ENCODE measurements at places on chromosomes 13 and 19.

DNA sequence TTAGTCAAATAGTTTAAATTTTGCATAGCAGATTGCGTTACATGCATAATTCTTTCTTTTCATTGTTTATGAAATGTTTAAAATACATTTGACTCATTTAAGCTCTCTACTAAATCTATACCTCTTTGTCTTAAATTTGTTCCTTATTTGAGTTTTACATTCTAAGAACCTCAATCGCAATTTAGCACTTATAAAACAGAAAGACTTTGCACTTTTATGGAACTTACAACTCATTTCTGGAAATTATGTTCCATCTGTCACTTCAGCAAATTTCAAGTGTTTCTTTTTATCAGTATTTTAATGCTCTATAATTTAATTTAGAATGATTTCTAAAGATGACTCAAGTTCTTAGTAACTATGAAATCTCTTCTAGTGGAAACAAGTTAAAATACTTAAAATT, 1505.8 kb upstream of the SPRY2 start:
- no peak for DNase-seq

DNA sequence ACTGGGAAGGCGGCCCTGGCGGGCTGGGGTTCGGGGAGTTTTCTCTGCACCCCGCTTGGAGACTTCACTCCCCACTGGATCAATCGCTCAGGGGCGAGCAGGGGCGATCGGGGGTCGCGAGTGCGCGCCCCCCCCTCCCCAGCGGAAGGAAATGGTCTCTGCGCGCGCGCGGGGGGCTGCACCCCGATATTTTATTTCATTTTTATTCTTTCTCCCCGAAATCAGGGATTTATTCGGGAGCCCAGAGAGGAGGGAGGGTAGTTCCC, 421 bp downstream of the ARID3A start:
- no peak for DNase-seq

- no peak for DNase-seq
Observed at GRCh38 chr13:73618275-73618865, 515.8 kb downstream of the KLF12 start.

GRCh38 chr19:35265126-35265899, 3.4 kb upstream of the USF2 start:
- peak; percentile 79 for DNase-seq

- DNase-seq, result no peak
Observed at GRCh38 chr19:7561325-7561724, 25.8 kb downstream of the PNPLA6 start.

DNA sequence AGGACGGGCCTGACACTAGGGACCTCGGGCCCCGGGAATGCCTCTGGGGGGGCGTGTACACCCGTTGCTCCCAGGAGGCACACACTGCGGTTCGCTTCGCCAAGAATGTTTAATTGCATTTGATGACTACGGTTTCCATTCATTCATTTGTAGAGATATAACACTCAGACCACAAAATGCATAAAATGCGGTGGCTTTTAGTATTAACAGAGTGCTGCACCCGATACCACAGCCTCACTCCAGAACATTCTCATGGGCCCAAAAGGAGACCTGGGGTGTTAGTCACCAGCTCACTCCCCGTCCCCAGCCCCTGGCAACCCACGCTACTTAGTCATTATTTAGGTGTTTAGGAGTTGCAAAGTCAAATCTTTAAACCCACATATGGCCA, 21.8 kb downstream of the HCN2 start:
- DNase-seq, result no peak

DNA sequence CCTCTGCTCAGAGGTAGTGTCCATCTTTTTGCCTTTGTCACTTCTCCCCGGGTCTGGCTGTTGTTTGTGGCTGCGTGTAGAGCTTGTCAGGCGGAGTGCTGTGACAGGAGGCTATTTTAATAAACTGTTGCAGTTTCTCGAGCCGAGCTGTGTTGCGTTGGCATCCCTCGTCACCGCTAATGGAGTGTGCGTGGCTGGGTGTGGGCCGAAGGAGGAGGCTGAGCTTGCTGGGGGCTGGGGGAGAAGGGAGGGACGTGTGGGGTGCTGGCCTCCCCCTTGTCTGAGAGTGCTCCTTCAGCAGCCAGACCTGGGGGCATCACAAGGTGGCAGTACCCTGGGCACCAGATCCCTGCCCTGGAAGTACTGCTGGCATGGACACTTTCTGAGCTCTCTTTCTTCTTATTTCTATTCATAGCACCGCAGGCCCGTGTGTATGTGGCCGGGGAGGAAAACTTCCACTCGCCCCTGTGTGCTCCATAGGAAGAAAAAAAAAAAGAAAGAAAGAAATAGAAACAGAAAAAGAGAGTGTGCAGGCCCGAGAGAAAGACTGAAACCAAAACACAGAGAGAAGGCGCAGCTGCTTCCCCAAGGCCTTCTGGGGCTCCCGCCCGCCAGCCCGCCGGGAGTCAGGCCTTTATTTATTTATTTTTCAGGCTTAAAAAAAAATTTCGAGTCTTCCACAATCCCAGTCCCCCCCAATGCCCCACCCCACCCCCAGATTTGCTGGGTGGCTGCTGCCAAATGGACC, 27.0 kb downstream of the NFIX start:
- DNase-seq, result no peak

DNA sequence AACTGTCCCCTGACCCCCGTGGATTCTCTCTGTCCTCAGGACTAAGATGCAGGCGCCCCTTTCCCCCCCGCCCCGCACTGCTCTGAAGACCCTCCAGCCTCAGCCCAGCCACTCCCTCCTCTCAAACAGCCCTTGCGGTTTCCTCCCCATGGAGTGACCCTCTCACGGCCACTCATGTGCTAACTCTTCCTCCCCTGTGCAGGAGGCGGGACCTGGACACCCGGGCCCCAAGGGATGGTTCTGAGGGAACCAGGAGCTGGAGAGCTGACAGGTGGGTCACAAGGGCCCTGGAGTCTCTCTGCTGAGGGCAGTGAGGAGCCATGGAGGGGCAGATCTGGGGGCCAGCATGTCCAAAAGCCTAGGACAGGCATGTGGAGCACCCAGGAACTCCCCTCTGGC, 1.9 kb downstream of the ISOC2 start:
- no peak for DNase-seq

DNA sequence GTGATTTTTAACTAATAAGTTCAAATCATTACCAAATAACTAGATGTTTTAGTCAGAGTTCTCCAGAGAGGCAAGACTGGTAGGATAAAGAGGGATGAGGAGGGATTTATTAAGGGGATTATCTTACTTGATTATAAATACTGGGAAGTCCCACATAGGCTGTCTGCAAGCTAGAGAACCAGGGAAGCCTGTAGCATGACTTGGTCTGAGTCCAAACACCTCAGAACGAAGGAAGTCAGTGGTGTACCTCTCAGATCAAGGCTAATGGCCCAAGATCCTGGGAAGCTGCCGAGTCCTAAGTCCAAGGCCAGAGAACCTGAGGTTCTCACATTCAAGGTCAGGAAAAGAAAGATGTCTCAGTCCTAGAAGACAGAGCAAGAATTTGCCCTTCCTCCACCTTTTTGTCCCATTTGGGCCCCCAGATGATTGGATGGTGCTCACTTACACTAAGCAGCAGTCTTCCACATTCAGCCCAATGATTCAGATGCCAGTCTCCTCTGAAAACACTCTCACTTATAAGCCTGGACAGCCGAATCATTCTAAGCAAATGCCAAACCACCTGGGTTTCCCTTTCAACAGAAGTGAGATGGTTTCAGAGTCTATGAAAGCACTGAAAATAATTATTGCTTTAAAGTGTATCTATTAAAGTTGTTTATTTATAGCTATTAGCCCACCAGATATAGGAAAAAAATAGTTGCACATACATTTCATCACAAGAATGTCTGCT, 1599.2 kb downstream of the OLFM4 start:
- DNase-seq, result no peak

DNA sequence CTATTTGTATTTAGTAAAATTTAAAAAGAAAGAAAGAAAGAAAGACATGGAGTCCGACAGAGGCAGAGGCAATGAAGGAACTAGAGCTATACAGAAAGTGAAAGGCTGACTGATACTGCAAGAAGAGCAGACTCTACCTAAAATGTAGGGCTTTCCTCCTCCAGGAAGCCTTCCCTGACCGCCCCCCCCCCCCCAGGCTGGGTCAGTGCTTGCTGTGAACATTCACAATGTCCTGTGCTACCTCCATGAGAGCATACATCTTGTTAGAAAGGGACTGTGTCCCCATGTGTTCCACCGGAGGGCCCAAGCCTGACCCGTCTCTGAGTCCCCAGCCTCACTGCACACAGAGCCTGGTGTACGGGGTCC, 5.7 kb upstream of the CA11 start:
- no peak for DNase-seq

- DNase-seq, result no peak
Observed at GRCh38 chr13:30789166-30789862, 54.0 kb downstream of the ALOX5AP start.

GRCh38 chr13:36026531-36026930, 104.7 kb downstream of the DCLK1 start:
- DNase-seq, result no peak

GRCh38 chr19:38697641-38698071, 46.6 kb downstream of the CAPN12 start:
- no peak for DNase-seq

DNA sequence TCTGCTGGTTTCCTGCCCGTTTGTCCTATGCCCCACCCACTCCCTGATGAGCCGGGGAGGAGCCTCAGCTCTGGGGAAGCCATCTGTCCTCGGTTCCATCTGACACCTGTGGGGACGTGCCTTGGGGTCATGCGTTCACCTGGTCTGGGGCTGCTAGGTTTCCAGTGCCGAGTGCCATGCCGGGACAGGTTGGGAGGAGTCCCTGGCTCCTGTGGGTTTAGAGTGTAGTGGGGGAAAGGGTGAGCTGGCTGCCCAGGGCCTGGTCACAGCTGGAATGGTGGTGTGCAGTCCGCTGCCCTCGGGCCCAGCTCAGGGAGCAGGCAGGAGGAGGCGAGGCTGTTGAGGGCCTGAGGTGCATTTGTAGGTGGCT, 2.5 kb downstream of the KDM4B start:
- DNase-seq, result no peak

- DNase-seq, result no peak
Observed at GRCh38 chr13:80436571-80437169, 95.7 kb upstream of the SPRY2 start.

DNA sequence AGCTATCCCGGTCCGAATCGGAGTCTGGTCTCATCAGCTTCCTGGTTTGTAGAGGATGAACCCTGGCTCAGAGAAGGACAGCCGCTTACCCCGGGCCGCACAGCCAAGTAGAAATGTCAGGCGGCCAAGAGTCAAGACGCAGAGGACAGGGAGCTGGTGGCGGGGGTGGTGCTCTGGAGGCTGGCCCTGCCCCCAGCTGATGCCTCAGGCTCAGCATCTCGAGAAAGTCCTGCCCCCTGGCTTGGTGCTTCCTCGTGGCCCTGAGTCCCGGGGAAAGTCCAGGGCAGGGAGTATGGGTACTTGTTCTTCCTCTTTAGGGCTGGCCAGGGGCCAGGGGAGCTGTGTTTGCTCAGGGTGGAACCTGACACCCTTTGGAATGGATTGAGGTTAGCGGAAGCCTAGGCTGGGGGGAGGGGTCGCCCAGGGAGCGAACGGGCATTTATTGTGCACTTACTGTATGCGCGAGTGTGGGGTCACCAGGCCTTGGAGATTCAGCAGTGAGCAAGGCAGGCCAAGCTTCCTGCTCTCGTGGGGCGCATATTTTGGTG, 2.2 kb downstream of the TJP3 start:
- DNase-seq, result no peak

GRCh38 chr19:51959791-51960190, 26.8 kb downstream of the ZNF350 start:
- no peak for DNase-seq
